ENCODE measurements at places on chromosomes 6 and 20.

DNA sequence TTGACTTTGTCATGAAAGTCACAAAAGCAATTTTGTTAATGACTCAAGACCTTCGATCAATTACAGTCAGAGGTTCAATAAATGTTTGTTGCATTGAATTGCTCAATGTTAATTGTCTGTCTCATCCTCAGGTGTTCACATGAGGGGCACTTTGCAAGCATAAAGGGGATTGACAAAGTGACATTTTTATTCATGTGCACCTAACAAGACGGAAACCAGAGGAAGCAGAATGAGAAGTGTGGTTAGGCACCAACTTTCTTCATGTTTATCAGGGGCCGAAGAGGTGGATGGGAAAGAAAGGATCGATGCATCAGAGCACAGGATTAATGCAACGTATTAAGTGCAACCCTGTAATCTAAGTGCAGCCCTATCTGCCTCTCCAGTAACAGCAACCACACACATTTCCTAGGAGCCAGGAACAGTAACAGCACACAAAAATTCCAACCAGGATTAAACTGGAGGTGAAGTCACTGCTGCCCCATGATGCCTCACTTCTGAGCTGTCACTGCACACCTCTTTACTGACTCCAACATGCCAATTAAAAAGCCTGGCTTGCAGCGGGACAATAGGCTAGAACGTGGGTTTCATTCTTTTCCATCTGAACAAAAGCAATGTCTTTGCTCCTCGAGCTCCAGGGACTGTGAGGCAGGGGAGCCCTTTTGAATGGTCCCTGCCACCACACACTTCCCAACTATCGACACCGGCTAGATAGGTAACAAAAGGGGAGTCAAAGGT lies 262.7 kb downstream of the CD83 start:
- no peak for DNase-seq

DNA sequence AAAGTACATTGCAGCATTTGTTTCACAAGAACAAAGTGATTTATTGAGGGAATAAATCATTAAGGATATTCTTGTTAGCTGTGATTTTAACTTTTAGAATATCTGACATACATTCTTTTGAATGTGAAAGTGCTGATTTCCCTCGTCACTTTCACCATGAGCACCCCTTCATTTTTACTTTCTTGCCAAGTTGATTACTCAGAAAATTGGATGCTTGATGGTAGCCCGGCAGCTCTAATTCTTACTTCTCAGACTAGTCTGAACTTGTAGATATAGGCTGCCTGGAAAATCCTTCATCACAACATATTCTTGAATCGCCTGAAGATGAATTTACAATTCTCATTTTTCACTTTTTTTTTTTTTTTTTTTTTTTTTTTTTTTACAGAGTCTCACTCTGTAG lies 147.1 kb upstream of the SMLR1 start:
- DNase-seq, result no peak

DNA sequence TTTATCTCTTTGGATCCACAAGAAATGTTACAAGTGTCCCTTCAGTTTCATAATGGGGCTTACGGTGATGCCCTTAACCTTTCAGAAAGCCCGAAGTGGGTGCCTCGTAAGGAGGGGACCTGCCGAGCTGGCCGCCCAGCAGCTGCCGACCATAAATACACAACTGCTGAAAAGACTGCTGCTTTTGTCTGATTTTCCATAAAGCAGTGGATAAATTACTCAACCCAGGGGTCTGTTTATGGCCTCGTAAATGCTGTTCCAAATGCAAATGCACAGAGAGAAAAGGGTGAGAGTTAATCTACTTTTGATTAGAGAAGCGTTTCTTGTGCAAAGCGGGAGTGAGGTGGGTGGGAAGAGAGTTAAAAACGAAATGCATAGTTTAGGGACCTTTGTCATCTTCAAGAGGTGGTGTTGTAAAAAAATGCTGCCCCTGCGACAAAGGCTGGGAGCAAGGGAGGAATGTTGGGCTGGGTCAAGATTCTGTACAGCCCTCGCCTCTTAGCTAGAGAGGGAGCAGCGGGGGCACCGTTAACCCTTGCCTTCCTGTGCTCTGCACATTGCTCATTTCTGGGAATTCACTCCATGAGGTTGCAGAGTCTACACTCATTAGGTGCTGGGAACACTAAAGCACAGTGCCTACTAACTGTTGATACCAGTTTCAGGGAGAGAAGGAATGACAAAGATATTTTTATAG lies 112.0 kb upstream of the MTHFD1L start:
- DNase-seq, result no peak

DNA sequence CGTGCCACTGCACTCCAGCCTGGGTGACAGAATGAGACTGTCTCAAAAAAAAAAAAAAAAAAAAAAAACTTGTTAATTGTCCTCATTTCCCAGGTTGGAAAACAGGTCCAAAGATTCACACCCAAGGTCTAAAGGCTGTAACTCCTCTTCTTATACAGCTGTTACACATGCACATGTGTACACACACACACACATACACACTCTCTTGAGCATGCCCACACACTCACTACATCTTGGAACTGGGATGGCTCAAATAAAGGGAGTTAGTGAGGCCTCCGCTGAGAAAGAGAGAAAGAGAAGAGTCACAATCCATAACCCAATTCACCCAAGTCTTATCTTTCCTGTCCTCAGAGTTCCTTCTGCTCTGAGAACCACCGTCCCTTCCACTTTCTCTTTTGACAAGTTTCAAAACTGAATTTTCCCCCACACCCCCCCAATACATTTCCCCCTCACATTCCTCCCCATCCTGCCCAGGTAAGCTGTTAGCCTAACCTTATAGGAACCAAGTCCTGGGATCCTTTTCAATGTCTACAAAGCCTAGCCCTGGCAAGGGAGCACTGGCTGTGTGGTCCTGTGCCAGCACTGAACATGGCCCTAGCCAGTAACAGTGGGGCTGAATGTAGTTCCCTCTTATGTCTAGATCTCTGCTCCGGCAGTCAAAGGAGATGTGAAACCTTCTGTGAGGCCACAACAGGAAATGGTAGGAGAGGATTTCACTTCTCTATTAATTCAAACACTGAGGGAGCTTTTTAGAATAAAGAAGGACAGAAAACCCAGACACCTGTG lies 3.2 kb upstream of the HLA-DMB start:
- DNase-seq, result no peak

DNA sequence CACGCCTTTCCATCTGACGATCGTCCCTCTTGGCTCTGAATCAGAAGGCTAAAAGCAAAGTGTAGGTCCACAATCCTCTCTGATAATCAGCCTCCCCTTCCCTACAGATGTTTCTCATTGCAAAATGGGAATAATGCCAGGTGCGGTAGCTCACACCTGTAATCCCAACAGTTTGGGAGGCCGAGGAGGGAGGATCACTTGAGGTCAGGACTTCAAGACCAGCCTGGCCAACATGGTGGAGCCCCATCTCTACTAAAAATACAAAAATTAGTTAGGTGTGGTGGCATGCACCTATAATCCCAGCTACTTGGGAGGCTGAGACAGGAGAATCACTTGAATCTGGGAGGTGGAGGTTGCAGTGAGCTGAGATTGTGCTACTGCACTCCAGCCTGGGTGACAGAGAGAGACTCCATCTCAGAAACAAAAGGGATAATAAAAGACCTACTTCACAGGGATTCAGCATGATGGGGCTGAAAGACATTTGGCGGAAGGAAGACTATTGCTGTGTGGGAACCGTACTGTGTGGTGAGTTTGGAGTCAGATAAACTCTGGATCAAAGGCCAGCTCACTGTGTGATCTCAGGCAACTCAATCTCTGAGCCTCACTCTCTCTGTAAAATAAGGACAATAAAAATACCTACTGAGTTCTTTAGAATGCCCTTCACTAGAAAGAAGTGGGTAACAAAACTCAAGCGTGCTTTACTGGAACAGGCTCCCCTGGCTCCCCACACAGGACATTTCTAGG lies 15.9 kb upstream of the SLC9A8 start:
- DNase-seq, result no peak

GRCh38 chr6:75757295-75757694 lies 8.3 kb downstream of the MYO6 start:
- no peak for DNase-seq

- no peak for DNase-seq
Measured at GRCh38 chr20:57621421-57622200, 1.4 kb upstream of the ZBP1 start.

DNA sequence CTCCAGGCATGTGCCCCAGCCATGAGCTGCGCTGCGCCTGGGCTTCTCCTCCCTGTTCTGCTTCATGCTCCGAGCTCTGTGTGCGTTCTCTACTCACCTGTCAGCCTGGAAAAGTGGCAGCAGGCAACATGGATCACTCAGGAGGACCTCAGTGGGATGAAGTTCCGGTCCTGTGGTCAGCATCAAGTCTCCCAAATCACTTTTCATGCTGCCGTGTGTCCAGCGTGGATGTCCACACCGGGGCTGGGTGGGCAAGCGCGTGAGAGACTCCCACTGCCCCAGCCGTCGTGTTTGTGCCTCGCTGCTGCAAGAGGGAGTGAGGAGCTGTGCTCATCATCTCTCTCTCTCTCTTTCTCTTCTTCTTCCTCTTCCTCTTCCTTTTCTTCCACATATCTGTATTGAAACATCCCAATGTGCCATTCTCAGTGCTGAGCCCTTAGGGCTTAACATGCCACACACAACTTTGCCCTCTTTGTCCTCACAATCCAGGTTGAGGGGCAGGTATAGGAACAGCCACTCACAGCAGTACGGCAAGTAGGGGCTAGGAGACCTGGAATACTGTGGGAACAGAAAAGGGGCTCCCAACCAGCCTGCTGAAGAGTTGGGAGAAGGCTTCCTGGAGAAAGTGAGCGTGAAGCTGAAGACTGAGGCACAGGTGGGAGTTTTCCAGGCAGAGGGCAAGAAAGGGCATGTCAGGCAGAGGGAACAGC lies 3.8 kb upstream of the PDYN start:
- no peak for DNase-seq

DNA sequence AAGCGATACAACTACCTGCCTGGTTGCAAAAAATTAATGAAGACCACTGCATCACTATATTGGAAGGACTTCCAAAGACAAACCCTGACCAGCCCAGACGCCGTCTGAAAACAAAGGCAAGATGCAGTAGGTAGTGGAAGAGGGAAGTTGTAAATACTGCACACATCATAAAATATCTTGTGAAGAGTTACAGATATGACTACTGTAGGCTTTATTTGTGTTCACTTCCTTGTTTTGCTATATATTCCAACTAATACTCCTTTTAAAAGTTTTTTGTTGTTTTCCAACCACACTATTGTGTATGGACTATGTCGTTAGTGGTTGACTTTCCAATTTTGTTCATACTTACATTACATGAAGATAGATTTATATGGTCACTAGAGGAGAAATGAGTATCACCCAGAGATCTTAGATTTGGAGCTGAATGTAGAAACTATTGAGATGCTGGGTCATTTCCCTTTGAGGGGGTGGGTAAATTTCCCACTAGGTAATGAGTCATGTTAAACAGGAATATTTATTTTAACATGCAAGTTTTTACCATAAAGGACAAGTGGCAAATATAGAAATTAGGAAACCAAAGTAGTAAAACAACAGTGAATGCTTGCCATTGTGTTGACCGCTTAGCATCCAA lies 16.6 kb upstream of the TXLNB start:
- DNase-seq, result no peak

DNA sequence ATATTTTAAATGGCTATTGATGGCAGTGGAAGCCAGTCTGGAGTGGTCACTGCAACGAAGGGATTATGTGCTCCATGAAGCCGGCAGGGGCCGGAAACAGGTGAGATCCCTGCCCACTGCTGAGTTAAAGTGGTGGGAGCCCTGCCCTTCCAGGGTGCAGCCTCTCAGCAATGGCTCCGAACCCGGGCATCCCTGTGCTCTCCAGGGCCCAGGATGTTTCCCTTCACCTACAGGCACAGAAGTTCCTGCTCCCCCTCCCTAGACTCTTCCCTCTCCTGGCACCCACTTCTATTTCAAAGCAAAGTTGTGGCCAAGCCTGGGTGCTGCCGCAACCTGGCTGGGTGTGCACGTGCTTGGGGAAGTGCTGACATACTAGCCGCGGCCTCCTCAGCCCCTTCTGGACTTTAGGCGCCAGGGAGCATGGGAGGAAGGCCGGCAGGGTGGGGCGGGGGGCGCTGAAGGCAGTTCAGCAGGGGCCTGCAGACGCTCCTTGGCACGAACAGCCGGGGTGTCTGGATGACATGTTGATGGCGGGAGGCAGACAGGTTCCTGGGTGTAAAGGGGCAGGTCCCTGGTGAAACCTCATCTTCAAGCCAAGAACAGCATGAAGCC lies 452.3 kb downstream of the HTR1B start:
- peak; percentile 50 for DNase-seq

DNA sequence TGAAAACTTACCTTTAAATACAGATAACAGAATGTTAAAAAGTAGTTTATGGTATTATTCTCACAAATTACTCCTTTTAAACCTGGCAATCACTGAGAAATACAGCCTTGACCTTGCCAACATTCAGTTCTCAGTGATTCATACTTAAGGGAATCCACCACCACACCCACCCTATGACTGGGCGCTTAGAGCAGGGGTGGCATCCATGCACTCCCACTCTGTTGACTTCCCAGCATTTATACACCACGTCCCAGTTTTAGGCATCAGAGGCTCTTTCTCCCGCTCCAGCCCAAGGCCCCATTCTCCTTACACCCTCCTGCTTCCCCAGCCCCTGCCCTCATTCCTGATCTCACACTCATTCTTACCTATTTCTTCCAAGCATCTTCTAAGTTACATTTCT lies 16.3 kb downstream of the TRAF3IP2 start:
- DNase-seq, result no peak

DNA sequence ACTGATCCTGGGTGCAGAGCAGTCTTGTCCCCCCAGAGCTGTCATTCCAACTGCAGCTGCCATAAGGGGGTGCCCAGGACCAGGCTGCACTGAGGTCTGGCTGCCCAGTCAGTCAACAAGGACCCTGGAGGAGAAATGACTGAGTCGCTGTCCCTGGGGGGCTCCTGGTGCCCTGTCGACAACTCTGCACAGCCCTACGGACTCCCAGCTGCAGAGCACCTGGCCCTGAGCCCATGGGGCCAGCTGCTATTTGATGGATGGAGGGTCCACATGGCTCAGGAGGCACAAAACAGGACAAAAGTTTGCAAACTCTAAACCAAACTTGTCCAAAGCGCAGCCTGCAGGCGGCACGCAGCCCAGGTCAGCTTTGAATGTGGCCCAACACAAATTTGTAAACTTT lies 46.3 kb upstream of the RPS6KA2 start:
- no peak for DNase-seq

- no peak for DNase-seq
Measured at GRCh38 chr20:46964618-46965455, 70.2 kb downstream of the EYA2 start.

GRCh38 chr20:54645445-54646155 lies 170.2 kb downstream of the DOK5 start:
- DNase-seq, result no peak

GRCh38 chr20:3730803-3731672 lies 1.4 kb upstream of the HSPA12B start:
- peak; percentile 24 for DNase-seq

All from posterior cingulate gyrus (tissue), 11 donors.